Activated CD4-positive, alpha-beta T cell treated with anti-CD3 and anti-CD28 coated beads for 1 hour (primary cell): ENCODE measurements at places on chromosomes 12 and 14.

DNA sequence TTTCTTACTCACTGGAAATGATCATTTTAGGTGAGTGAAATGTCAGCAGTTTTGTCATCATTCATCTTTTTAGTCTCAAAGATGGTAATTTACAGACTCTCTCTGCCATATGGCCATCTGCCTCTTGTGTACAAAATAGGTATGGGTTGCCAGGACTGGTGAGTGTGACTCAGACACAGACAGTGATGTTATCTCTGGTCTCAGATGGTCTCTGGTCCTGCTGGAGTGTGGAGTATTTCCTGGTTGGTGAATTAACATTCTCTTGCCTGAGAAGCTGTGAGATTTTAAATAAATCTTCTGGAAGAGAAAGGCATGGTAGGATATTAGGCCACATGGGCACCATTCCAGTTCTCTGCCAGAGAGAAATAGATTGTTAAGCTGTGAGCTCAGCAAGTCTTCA lies 207.0 kb downstream of the ATP23 start:
- no peak for DNase-seq

DNA sequence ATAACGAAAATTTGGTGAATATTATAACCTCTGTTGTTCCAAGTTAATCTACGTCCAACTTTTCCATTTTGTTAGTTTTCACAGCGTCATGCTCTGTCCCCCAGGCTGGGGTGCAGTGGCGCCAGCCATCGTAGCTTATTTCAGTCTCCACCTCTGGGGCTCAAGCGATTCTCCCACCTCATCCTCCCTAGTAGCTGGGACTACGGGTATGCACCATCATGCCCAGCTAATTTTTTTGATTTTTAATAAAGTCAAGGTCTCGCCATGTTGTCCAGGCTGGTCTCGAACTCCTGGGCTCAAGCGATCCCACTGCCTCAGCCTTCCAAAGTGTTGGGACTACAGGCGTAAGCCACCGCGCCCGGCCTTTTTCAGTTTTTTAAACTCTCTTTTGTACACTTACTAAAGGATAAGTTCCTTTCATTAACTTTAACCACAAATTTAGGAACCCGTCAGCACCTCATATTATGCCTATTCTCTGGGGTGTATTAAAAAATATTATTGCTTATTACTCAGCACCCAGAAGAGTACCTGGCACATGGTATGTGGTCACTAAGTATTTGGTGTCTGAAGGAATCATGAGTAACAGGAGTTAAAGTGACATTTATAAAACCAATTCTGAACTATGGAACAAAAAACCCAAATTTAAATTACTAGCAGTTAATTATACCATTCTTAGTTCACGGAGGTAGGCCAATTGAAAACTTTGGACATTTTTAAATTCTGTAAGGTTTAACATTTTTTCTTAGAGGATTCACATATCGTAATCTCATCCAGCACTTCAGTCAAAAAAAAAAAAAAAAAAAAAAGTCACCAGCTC lies 925 bp upstream of the MIPOL1 start:
- DNase-seq, result no peak

DNA sequence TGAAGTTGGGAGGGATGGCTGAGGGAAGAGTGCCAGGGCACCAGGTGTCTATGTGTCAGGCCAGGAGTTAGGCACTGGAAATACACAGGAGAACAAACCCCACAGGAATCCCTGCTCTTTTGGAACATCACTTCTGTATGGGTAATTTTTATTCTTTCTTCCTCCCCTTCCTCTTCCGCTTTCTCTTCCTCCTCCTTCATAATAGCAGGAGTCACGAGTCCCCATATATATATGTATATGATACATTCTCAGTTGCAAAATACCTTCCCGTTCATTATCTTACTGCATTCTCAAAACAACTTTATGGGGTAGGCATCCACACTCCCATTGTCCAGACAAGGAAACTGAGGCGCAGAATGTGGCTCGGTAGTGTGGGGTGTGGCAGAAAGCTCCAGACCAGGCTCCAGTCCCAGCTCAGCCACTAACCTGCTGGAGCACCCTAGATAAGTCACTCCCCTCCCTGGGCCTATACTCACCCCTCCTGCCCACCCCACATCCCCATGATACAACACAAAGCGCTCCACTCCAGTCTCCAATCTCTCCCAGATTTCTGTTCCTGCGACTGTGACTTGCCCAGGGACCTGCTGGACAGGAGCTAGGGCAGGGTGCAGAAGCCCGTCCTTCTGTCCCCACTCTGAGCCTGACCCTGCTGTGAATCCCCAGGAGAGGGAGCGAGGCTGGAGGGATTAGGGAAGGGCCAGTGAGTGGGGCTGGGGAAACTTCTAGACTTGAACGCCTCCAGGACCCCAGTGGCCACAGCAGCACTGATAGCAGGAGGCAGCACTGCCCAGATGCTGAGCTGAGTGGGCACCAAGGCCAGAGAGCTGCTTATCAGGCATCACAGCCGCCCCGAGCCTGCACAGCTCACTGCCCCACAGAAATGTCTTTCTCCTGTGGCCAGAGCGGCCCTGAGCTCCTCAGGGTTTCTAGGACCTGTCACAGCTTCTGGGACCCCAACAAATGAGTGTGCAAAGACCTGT lies 1.4 kb upstream of the AQP2 start:
- no peak for DNase-seq

DNA sequence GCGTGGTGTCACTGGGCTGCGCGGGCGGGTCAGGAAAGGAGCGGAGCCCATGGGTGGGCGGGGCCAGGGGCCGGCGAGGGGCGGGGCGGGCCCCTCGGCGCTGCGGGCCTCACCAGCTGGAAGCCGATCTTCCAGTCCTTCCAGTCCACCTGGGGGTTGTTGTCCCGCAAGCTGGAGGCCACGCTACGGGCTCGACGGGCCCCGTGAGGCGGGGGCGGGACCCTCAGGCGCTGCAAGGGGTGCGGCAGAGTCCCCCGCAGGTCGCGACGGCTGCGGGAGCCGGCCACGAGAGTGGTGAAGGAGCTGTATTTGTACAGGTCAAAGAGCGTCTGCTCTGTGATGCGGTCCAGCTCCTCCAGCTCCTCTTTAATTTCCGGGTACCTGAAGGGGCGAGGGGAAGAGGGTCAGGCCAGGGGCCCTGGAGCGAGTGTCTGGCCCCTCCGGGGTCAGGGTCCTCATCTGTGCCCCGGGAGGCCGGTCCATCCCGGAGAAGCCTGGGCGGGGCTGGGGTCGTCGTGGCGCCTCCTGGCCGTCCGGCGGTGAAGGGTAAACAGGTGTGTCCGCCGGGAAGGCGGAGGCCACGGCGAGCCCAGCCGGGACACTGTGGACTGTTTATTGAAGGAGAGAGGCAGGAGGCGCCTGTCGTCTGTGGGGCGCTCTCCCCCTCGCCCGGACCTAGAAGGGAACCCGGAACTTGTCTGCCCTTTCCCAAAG lies 11.9 kb downstream of the SCNN1A start:
- peak; percentile 49 for DNase-seq

DNA sequence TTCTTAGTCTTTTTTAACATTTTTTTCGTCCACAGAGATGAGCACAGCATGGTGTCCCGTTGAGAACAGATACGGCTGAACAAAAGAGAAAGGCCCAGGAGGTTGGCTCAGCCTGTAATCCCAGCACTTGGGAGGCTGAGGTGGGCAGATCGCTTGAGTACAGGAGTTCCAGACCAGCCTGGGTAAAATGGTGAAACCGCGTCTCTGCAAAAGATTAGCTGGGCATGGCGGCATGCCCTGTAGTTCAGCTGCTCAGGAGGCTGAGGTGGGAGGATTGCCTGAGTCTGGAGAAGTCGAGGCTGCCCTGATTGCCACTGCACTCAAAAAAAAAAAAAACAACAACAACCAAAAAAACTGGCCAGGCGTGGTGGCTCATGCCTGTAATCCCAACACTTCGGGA lies 5.9 kb upstream of the EP400 start:
- DNase-seq, result no peak

- DNase-seq, result no peak
Observed at GRCh38 chr14:89792489-89793366, 161.8 kb downstream of the EFCAB11 start.

DNA sequence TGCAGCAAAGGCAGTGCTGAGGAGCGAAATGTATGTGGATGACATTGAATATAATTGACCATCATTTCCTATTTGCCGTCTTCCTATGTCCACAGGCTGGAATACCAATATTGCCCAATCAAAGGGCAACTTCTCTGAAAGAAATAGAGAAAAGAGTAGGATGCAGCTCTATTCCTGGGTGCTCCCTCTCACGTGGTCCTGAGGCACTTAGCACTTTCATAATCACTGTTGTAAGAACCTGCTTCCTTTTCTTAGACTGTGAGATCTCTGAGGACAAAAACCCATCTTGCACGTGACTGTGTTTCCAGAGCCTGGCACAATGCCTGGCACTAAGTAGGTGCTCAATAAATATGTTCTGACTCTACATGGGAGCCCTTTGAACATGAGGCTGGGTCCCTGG lies 122.7 kb upstream of the CPM start:
- no peak for DNase-seq

DNA sequence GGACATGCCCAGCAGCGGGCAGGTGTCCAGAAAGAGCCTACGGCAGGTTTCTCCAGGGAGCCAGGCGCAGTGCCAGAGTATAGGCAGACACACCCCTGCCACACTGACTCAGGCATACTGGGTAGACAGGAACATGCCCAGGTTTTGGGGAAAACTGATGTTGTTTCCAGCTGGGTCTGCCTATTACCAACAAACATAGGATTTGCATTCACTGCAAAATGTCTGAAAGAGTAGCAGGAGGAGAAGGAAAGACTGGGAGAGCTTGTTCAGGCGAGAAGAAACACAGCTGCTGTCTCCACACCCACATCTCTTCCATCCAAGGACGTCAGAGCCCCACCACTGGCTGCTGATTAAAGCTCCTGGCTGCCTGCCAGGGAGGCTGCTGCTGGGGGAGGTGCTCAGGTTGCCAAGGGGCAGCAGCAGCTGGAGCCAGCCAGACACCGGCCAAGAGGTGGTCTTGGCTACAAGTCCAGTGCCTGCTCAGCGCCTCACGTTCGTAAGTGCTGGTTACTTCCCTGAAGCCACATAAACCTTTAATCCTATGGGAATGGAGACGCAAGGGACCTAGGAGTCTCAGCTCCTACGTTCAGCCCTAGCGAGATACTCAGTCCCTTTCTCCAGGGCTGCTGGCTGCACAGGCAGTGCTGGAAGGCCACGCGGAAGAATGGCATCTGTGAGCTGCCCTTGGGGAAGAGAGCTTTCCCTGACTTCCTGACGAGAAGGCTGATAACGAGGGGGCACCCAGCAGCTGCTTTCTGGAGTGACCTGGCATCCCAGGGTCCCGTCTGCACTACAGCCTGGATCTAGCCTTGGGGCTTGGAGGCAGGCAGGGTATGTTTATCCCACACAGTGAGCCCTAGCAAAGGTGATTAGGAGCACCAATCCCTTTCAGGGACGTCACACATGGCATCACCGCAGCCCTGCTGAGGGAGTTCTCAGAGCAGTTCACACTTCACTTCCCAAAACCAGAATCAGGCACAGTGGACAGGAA lies 58.1 kb downstream of the PLEKHG3 start:
- DNase-seq, result no peak

GRCh38 chr12:29763301-29763683 lies 20.4 kb downstream of the TMTC1 start:
- no peak for DNase-seq

- no peak for DNase-seq
Observed at GRCh38 chr12:124568431-124569374, 1.3 kb upstream of the NCOR2 start.

- no peak for DNase-seq
Observed at GRCh38 chr12:89421092-89421835, 69.0 kb upstream of the DUSP6 start.

DNA sequence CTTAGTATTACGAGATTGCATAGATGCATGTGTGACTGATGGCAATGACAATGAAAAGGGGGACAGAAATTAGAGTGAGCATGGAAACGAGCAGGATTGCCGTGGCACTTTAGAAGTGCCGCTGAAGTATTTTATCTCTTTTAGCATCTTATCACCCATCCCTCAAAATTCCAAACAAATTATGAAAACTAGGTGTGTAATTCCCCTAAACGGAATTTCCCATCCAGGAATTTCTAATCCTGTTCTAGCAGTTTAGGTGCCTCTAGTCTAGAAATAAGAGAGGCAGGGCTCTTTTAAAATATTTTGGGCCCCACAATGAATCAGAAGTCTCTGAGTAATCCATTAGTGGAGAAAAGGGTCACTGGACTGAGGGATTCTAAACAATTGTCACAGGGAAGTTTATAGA lies 947 bp downstream of the TMEM52B start:
- no peak for DNase-seq

- no peak for DNase-seq
Observed at GRCh38 chr12:50803230-50803875, 39.4 kb upstream of the TMPRSS12 start.

DNA sequence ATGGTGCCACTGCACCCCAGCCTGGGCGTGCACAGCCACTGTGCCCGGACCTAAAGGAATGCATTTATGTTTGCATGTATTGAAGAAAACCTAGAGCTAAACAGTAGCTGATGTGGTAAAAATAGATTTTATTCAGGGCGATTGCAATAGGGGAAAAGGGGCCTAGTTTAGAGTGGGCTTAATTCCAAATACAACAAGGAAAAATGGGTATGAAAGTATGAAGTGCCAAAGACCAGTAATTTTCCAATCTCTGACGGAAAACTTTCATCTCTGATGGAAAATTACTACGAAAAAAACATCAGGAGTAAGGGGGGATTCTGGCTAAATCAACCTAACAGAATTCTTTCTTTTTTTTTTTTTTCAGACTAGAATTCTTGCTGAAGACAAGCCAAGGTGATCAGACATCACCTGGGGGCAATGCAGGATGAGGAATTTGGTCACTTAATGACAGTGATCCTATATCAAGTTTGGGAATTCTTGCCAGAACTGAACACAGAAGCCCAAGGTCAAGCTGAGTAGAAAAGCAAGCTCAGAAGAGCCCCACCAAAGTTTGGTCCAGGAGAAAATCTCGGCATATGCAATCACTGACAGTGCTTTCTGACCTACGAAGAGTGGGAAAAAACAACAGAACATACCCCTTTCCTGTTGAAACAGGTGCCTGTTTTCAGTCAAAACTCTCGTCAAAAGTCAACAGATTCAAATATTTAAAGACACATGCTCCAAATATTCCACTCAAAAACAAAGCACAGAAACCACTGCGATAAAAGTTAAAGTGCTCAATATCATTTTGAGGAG lies 13.7 kb upstream of the APOBEC1 start:
- DNase-seq, result no peak

DNA sequence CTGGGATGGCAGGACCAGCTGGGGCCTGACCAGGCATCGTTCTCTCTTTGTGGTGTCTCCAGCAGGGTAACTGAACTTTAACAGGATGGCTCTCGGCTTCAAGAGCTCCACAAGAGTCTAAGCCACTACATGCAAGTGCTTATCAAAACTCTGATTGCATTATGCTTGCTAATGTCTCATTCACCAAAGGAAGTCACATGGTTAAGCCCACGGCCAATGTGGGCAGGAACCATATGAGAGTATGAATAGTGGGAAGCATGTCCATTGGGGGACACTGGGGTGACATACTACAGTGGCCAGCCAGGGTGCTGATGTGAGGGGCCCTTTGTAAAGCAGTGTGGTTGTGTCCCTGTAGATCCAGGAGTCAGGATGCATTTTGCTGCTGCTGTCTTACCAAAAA lies 35.0 kb upstream of the KCNA5 start:
- no peak for DNase-seq

DNA sequence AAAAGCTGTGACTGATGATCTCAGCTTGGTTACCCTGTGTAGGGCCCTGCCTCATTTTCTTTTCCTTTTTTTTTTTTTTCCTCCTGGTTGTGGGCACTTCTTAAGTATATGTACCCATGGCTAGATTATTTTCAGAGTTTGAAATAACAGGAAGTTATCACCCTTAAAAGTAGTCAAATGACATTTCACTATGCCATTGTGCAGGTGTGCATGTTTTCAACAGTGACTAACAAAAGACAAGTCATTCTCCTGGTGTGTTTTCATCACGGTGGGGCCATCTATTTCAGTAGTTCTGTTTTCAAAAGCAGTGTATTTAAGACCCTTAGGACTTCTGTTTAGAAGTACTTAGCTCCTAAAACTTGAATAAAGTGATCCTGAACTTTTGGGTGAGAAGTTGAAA lies 15.0 kb downstream of the GABARAPL1 start:
- DNase-seq, result no peak
